Activated naive CD4-positive, alpha-beta T cell treated with anti-CD3 and anti-CD28 coated beads, Interleukin-2, amount 50 U/mL, for 16 hours (primary cell): ENCODE measurements at places on chromosomes 12 and 14.

DNA sequence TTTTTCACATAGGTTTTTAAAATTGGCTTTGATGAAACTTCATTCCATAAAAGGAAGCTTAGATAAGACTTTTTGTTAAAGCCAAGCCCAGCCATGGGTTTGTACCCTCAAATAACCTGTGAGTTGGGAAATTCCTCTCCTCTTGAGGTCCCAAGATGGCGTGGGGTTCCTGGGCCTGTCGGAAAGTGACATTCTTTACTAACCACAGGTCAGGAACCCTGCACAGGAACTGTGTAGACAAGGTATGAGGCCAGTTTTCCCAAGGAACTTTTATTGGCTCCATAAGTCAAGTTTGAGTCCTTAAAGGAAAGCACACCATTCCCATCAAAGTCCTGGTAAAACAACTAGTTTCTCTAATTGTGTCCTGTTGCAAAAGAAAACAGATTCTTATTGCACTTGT lies 65.0 kb upstream of the AMN start:
- DNase-seq, result no peak

DNA sequence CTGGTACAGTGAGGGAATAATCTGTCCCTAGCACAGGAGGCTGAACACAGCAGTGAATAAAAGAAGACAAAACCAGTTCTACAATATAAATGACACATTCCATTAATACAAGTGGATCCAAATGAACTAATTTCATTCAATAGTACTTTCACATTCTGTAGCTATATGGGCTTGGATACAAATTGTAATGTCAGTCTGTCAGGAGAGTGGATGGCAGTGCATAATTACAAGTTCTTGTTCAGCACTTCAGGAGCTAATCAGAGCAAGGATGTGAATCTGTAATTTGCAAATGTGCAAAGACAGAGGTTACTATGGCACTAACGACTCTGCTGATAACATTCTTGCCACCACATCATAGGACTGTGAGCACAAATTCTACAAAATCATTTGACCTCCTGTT lies 697.9 kb downstream of the DIO2 start:
- DNase-seq, result no peak

DNA sequence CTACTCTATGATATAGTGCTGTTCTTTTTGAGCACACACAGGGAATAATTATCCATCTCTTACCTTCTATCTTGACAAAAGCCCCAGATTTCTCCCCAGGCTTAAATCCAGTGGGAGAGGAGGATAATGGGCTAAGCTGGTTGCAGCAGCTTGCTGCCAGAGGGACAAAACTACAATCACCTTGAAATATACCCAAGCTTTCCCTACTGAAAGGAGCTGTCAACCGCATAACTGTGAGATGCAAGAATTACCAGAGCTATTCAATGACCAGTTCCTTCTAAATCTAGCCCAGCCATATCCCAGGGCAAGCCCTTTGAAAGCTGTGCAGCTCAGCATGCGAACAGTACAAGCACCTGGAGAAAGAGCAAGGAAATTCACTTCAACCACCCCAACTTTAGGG lies 943 bp upstream of the MGAT4C start:
- DNase-seq, result no peak

- no peak for DNase-seq
These were observed 41.5 kb upstream of the GLIPR1 start for GRCh38 chr12:75439048-75439447.

- no peak for DNase-seq
These were observed 2.9 kb downstream of the SLC17A8 start for GRCh38 chr12:100359822-100360221.

GRCh38 chr14:95426116-95426475 lies 90.4 kb downstream of the SYNE3 start:
- no peak for DNase-seq

DNA sequence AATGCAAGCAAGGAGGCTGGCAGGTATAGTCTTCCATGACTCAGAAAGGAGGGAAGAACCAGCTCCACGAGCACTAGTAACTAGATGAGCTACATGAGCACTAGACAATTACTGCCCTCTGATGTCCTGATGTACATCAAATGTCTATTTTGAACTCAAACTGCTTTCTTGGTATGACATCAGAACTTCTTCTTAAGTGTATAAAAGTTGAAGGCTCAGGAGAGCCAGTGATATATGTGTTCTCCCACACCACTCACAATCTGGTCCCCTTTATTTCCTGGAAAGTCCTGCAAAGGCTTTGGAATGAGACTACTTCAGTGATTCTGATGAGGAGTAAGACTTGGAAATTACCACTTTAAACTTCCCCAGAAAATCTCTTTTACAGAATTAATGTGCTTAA lies 18.5 kb upstream of the DHRS7 start:
- no peak for DNase-seq

DNA sequence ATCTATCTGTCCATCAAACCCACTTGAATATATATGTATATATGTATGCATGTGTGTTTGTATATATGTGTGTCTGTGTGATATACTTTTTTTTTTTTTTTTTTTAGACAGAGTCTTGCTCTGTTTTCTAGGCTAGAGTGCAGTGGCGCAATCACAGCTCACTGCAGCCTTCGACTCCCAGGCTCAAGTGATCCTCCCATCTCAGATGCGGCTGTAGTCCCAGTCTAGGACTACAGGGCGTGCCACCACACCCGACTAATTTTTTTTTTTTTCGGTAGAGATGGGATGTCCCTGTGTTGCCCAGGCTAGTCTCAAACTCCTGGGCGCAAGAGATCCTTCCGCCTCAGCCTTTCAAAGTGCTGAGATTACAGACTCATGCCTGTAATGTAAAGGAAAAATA lies 13.0 kb upstream of the APOBEC1 start:
- DNase-seq, result no peak

- DNase-seq, result no peak
These were observed 73.6 kb downstream of the SSPN start for GRCh38 chr12:26268841-26269561.
